ENCODE measurements at places on chromosomes 7 and 10. TPM values are rescaled to one million over a fixed set of nuclear protein-coding genes. Genes with fewer than 3 reads are reported as not detected.

Gene IDI2
- not detected for polyA plus RNA-seq

Gene FGL2
- polyA plus RNA-seq: 775 TPM

Gene CCDC172
- not detected for polyA plus RNA-seq

Gene MSMB
- not detected for polyA plus RNA-seq

DNA sequence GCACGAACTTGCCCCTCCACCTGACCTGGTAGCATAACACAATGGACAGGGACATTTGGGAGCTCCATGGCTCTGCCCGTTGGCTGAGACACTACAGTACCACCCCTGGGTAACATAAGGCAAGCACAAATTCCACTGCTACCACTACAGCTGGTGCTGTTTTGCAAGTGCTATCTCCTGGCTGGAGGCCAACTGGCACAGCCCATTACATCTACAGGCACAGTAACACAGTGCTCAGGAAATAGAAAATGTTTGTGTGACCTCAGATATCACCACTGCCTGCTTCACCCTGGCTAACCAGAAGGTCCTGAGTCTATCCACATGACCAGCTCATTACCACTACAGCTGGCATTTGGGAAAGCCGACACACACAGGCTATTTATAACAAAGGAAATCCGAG lies 631.1 kb upstream of the MBL2 start:
- no peaks in the 10 kb centered on the region for H3K4me1 ChIP-seq
- no peak overlapping the region for H3K4me3 ChIP-seq
- H3K27ac ChIP-seq: no peak overlapping the region
- H3K27me3 ChIP-seq: no peaks in the 10 kb centered on the region

DNA sequence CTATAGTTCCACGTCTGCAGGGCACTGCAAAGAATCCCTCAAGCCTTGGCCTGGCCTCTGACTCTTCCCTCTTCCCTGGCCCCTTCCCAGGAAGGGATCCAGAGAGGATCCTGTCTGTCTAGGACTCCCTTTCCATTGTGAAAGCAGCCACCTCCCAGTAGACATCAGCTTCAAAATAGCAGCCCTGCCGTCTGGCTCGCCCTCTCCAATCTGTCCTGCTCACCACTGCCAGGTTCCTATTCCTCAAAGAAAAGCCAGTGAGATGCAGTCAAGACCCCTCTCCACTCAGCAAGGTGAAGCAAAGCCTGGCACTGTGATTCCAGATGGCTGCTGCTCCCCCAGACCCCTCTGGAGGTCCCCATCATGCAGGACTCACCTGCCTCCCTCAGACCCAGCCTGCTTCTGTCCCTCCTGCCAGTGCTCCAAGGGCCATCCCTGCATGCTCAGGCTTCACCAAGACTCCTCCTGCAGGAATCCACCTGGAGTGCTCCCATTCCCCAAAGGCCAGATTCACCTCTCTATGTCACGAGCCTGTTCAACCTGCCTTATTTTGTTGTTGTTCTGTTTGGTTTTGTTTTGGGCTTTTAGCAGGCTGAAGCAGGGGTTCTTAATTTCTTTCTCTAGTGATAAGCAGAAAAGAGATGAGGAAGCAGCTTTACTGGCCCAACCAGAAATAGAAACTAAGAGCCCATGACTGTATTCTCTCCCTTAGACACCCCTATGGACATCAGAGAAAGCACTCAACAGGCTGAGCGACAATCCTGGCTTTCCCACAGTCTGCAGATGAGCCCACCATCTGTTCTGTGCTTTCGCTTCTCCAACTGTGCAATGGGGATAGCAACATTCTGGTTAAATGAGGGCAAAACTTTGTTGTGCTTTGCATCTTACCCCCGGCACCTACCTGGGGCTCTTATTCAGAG lies 305.1 kb downstream of the GRID1 start:
- H3K4me3 ChIP-seq: no peak overlapping the region
- no peaks in the 10 kb centered on the region for H3K27me3 ChIP-seq
- H3K27ac ChIP-seq: no peak overlapping the region
- no peaks in the 10 kb centered on the region for H3K36me3 ChIP-seq
- no peak for DNase-seq

GRCh38 chr10:110279407-110279986 lies 25.2 kb downstream of the SMNDC1 start:
- H3K36me3 ChIP-seq: peaks cover 15% of the 10 kb centered on the region
- DNase-seq: peak; percentile 82
- no peaks in the 10 kb centered on the region for H3K27me3 ChIP-seq
- H3K27ac ChIP-seq: peak overlapping the region; percentile 57
- peaks cover 4% of the 10 kb centered on the region for H3K4me1 ChIP-seq
- no peak overlapping the region for H3K4me3 ChIP-seq

DNA sequence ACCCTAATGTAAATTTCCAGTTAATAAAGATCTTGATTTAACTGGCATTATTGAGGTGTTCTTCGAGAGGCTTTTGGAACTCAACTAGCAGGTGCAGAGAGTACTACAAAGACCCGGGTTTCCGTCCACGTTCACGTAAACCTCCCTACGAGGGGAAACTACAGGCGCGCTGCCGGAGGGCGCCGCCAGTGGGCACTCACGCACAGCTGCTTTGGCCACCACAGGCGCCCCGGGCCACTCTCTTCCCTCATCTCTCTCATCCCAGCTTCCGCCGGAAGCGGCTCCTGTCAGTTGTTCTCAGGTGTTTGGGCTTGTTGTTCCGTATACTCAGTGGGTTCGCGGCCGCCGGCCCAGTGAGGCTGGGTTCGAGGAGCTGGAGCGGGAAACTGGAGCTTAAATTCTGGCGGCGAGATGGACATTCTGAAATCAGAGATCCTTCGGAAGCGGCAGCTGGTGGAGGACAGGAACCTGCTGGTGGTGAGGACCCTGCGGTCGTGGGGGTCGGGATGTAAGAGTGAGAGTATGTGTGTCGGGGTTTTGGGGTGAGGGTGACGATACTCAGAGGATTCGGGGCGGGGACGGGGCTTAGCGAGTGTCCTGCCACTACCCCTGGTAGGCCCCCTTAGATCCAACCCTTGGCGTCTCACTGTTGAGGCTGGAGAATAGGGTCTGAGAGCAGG lies at the start of gene PRPF18:
PRPF18 (plus strand) TSS at position 290 of the 680 bp plus-strand sequence; CDS start at position 412, 122 bp downstream.
- peaks cover 15% of the 10 kb centered on the region for H3K4me1 ChIP-seq
- peaks cover 5% of the 10 kb centered on the region for H3K27me3 ChIP-seq
- H3K36me3 ChIP-seq: peaks cover 3% of the 10 kb centered on the region
- peak; percentile 90 for DNase-seq
- peak within 1 kb of the TSS; percentile 19 for H3K27ac ChIP-seq
- H3K4me3 ChIP-seq: peak within 1 kb of the TSS; percentile 96

GRCh38 chr7:41917-42565 lies 150.3 kb upstream of the FAM20C start:
- peaks cover 32% of the 10 kb centered on the region for H3K4me1 ChIP-seq
- no peaks in the 10 kb centered on the region for H3K27me3 ChIP-seq
- no peak overlapping the region for H3K4me3 ChIP-seq
- no peak overlapping the region for H3K27ac ChIP-seq

DNA sequence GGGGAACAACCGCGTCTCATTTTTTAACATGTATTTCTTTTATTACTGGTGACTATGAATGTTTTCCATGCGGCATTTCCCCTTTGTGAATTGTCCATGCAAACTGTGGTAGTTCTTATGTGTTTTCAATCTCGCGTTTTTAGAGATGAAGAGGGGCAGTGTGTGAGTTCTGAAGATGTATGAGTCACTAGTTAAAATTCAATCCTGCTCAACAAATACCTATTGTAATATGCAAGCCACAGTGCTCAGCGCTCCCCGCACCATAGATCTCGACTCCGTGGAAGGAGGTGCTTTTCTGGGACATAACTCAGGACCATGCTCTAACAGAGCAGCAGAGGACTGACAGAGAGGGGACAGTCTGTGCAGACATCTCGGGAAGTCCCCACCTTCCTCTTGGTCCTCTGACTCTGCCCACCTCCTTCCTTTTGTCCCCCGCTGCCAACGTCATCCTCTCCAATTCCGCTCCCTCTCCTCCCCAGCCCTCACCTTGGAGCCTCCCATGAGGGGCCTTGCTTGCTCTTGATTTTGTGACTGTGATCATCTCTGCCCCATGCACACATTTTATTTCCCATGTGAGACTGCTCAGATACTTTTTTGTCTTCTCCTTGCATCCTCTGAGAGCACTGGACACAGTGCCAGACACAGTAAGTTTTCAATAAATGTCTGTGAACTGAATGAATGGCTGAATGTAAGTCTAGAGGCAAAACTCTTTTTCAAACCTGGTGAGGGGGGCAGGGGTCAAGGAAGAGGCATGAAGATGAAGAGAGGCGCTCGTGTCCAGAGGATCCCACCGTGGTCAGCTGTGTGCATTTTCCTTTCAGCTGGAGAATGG lies 42.7 kb upstream of the PLEKHA1 start:
- H3K36me3 ChIP-seq: no peaks in the 10 kb centered on the region
- H3K27ac ChIP-seq: no peak overlapping the region
- DNase-seq: no peak
- H3K4me3 ChIP-seq: no peak overlapping the region
- H3K4me1 ChIP-seq: no peaks in the 10 kb centered on the region

- H3K4me3 ChIP-seq: no peak overlapping the region
- no peaks in the 10 kb centered on the region for H3K27me3 ChIP-seq
- H3K4me1 ChIP-seq: peaks cover 38% of the 10 kb centered on the region
- H3K27ac ChIP-seq: no peak overlapping the region
- no peaks in the 10 kb centered on the region for H3K36me3 ChIP-seq
- no peak for DNase-seq
Observed at GRCh38 chr7:30241767-30242166, 42.6 kb upstream of the ZNRF2 start.
